Neural progenitor cell (in vitro differentiated cells): ENCODE measurements at places on chromosomes 1 and 21. TPM values are rescaled to one million over a fixed set of nuclear protein-coding genes. Genes with fewer than 3 reads are reported as not detected.
A peak's percentile ranks its signal among the peaks of the same experiment; 100 is the strongest.

DNA sequence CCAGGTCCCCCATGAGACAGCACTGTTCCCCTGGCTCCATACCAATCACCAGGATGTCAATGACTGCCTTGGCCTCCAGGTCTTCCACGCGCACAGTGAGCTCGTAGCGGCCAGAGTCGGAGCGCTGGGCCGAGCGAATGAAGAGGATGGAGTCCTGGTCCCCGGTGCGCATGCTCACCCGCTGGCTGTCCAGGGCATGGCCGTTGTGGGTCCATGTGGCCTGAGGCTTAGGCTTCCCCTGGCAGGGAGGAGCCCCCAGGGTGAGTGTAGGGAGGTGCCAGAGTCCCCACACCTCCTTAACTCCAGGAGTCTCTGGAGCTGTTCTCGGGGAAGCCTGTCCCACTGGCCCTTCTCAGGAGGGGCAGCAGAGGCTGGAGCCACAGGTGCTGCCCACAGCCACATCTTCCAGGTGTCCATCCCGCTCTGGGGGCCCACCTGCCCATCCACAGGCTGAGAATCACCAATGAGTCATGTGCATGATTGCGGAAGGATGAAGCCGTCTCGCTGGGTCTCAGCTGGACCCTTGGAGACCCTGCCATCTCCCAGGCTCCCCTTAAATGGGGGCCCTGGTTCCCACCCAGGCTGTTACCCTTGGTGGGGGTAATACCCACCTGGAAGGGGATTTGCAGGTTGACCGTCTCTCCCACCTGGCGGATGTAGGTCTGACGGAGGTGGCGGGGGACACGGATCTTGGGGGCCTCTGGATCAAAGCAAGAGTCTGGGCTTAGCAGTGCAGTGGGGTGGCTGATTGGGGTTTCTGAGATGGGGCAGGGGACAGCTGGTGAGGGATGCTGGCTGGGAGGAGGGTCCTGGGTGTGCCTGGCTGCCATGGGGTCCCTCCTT lies 4.1 kb downstream of the MYBPH start:
- no peak for DNase-seq

GRCh38 chr1:7614576-7615074 lies 156.5 kb upstream of the VAMP3 start:
- no peak for DNase-seq

Gene CYP4Z1
- total RNA-seq, result not detected in 2 replicates

Gene LCK
- total RNA-seq, result 0.32 and 0.77 TPM in 2 replicates

DNA sequence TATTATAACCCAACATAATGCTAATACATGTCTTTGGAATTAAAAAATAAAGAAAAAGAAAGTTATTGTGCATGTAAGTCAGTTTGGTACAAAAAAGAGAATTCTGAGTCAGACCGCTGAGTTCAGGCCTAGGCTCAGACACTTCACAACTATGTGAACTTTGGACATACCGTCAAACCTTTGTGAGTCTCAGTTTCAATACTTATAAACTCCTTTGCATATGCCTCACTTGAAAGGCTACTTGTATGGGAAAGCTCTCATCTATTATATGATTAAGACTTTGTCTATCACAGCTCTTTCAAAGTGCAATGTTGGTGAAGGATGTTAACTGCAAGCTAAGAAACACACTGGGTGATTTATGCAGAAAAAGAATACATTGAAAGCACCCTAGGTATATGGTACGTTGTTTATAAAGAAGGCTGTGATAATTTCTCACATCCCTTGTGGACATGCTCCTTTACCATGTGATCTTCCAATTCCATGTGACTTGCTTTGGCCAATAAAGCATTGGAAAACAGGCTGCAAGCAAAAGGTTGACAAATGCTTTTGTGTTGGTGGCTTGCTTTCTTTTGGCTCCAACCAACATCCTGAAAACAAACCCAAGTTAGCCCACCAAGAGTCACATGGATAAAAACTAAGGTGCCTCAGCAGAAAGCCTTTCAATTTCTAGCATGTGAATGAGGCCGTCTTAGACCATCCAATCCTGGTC lies 49.6 kb downstream of the INTS7 start:
- DNase-seq, result no peak

DNA sequence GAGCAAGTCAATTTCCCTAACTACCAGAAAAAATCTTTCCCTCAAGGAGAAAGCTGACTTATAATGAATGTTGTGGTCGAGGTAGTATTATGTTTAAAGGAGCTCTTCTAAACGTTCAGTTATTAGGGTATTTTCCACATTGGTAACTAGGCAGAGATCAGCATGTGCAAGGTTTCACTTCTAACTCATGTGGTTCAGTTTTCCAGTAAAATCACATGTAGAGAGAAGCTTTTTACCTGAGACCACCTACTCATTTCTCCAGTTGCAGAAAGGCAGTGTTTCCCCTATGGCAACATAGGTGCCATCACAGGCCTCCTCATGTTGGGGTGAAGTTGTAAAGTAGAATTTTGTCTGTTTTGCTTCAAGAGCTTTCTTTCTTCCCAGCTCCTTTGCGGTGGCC lies 23.7 kb downstream of the IL23R start:
- no peak for DNase-seq

DNA sequence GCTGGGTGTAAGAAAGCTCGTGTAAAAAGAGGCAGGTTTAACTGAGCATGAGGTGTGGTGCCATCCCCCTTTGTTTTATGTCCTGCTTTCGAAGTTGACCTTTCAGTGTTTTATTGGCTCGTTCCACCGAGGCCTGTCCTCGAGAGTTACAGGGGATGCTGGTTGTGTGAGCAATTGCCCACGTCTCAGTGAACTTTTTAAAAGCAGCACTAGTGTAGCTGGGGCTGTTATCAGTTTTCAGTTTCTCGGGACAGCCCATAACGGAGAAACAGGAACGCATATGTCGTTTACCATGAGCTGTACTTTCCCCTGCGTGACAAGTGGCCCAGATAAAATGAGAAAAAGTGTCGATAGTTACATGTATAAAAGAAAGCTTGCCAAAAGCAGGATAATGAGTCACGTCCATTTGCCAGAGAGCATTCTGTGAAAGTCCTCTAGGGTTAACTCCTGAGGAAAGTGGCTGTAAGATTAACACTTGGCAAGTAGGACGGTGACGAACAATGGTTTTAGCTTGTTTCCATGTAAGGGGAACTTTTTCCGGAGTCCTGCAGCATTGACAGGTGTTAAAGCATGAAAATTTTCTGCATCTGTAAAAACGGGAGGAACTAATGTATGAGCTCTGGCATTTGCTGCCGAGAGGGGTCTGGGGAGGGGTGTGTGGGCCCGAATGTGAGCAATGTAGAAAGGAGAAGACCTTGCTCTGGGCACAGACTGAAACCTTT lies 7.8 kb upstream of the LRRC47 start:
- DNase-seq, result no peak

GRCh38 chr1:18927654-18928272 lies 25.4 kb upstream of the ALDH4A1 start:
- DNase-seq, result no peak

DNA sequence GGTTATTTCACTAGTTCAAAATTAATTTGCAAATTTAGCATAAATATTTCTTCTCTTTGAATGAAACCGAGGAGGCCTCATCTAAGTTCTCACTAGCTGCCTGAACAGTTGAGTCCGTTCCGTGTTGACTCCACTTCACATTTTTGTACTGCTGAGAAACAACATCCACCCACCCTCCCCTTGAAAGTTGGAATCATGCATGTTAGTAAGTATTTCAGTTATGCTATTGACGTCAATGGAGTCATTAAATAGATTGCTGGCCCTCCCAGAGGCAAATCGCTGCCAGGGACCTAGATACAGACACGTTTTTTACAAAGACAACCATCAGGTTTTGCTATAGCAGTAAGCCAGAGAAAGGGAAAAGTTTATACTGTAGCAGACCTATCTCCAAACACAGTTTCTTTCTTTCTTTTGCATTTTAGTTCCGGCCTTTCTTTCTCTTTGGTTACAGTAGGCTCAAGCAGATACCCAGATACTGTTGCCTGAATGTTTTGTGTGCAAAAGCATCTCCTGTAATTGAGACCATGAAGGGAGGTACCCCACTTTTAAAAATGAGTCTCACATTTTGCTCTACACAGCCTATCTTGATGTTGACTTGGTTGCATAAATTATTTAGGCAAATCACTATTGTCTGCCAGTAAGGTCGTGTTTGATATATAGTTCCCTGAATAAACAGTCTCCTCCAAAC lies 262.6 kb upstream of the SGIP1 start:
- peak; percentile 14 for DNase-seq

Gene C1QC
- not detected in 2 replicates for total RNA-seq

- no peak for DNase-seq
Measured at GRCh38 chr1:211145944-211146343, 12.0 kb upstream of the KCNH1 start.

DNA sequence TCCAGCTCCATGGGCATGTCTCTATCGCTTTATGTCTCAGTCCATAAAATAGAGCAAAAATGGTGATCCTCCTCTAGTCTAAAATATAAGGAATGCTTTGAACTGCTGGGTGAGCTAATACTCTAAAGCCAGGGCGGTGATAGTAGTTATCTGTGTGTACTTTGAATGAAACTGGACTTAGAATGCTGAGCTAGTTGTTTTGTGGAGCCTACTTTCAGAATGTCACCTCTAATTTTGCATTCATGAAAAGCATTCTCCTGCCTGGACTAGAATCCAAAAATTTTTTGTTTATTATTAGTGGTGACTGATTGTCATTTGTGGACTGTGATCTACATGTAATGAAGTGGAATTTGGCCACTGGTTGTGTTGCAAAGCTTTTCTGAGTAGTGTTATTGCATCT lies 241.6 kb upstream of the C1orf105 start:
- DNase-seq, result no peak

- no peak for DNase-seq
Measured at GRCh38 chr1:232754930-232755329, 50.3 kb upstream of the MAP10 start.

DNA sequence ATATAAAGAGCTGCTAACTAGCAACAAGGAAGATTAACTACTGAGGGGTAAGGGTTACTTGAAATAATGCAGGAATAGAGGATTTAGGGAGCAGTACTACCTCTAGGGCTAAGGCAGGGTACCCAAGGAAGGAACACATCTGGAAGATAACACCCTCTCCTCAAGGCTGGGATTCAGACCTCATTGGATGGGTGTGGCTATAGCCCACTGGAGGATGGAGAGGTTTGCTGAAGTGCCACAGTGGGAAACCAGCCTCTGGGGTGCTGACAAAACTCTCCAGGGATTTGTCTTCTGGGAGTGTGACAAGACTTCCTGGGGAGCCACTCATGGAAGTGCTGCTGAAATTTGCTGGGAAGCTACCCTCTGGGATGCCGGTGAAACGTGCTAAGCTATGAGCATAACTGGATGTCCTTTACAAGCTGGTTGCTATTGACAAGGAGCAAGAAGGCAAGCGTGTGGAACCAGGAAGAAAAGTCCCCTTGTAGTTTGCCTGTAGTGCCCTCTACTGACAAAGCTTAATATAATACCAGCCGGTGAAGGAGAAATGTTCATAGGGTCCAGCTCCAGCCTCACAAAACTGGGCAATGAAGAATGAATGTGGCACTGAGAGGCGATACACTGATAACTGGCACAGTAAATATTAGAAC lies 122.8 kb upstream of the USP24 start:
- DNase-seq, result peak; percentile 74

Gene INTS7
- 17.1 and 20.7 TPM in 2 replicates for total RNA-seq

DNA sequence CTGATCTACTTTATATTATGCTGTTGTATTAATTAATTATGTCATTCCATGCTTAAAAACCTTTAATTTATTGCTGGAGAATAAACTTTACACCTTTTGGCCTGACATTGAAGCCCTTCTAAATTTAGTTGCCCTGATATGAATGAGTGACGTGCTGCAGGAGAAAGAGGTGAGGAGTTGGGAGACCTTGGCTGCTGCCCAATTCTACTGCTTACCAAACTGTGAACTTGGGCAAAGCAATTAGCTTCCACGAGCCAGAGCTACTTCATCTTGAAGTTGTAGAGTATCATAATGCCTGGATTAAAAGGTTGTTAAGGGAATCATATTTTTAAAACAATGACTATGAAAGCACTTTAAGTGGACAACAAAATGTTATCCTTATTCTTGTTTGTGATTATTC lies 126.8 kb upstream of the DEPDC1 start:
- no peak for DNase-seq

- DNase-seq, result no peak
Measured at GRCh38 chr1:76802094-76802493, 65.2 kb upstream of the ST6GALNAC5 start.

Gene MSH4
- 0.09 TPM in 1 of 2 replicates, not detected in the other for total RNA-seq

Gene VASH2
- total RNA-seq, result 5.2 and 10.7 TPM in 2 replicates

GRCh38 chr21:31530364-31530763 lies 129.1 kb upstream of the SOD1 start:
- DNase-seq, result no peak

Gene LYPLA2
- total RNA-seq, result 41.8 and 102 TPM in 2 replicates

- no peak for DNase-seq
Measured at GRCh38 chr1:185104083-185104482, 52.7 kb downstream of the TRMT1L start.

GRCh38 chr1:214422137-214422671 lies 129.2 kb downstream of the PTPN14 start:
- DNase-seq, result no peak

Gene MEX3A
- total RNA-seq, result 32.2 and 62.6 TPM in 2 replicates

- DNase-seq, result no peak
Measured at GRCh38 chr1:11474826-11475225, 4.1 kb upstream of the DISP3 start.

Gene CADM3
- 6.9 and 15.3 TPM in 2 replicates for total RNA-seq

Gene KRTAP19-1
- total RNA-seq, result not detected in 2 replicates

- DNase-seq, result no peak
Measured at GRCh38 chr21:41250519-41250918, 66.1 kb upstream of the FAM3B start.

- DNase-seq, result no peak
Measured at GRCh38 chr1:109996476-109996875, 11.9 kb downstream of the AHCYL1 start.

Gene CFHR3
- 4.8 and 20.9 TPM in 2 replicates for total RNA-seq

DNA sequence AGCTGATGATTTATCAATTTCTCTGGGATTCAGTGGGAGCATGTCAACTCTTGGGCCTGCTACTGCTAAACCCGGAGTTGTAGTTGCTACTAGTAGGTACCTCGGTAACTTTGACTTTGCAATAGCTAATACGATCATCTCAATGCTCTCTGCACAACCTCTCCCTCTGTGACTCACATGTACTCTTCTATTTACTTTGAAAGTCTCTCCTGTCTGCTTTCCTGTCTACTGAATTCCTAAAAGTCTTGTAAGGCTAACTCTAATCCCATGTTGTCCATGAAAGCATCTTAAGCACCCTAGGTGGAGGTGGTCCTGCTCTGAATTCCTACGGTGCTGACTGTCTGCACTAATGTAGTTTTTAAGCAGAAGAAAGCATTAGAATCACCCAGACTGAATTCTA lies 29.3 kb downstream of the SLC9C2 start:
- no peak for DNase-seq

DNA sequence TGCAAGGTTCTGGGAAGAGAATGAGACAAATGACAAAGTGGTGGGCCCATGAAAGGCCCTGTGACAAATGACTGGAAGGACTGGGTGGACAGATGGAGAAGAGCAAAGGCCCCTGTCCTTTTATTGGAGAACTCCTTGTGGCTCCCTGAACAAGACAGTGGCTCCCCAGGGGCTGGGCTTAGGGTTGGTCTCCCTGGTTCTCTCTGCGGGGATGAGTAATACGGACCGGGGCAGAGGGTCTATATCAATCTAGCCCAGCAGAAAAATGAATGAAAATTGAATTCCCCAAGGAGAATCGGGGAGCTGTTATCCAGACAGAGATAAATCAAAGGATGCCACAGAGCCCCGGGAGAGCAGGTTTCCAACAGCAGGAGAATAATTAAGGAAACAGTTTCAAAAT lies 5.2 kb upstream of the LHX4 start:
- DNase-seq, result no peak
